ENCODE measurements at places on chromosomes 11 and 22.

- DNase-seq = no peak
These were observed 60.0 kb downstream of the THAP12 start for GRCh38 chr11:76320929-76321328.

- peak; percentile 25 for DNase-seq
These were observed 1.3 kb downstream of the HIRA start for GRCh38 chr22:19429950-19430889.

DNA sequence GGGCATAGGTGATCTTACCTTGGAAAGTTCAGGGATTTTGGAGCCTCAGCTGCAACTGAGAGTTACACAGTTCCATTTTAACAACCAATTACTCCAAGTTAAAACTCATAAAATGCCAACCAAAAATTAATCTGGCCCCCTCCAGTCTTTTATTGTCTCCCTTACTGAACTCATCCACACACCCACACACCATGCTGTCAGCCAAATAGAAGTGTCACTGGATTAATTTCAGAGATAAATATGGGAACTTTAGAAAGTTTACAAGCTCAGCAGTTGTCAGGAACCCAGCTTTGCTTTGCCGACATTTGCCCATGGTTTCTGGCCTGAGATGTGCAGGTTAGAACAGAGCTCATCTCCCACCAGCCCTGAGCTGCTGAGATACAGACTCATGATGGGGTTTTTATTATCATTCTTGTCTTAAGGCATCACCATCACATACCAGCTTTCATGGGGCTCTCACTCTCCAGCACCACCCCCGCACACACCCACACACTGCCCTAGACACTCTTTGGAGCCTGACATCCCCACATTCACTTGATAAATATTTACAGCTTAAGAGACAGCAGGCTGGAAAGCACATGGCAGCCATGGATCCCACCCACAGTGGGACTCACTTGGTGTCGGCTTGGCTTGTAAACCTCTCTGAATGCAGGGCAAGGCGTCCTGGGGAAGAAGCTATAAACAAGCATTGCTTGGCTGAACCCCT is 23.7 kb upstream of the CTR9 start:
- DNase-seq = no peak

DNA sequence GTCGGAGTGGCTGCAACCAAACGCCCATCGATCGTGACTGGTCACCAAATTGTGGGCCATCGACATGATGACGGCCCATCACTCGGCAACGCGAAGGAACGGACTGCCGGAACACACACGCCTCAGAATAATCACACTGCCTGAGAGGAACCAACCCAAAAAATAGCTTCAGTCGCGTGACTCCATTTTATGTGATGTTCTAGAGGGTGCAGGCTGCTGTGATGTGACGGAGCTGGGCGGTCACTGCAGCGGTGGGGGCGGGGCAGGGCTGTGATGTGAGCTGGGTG is 174.6 kb downstream of the CTTN start:
- DNase-seq = no peak

GRCh38 chr11:124233376-124233775 is 7.5 kb upstream of the OR8G1 start:
- no peak for DNase-seq

- DNase-seq = no peak
These were observed 221.1 kb upstream of the NARS2 start for GRCh38 chr11:78795621-78796261.

DNA sequence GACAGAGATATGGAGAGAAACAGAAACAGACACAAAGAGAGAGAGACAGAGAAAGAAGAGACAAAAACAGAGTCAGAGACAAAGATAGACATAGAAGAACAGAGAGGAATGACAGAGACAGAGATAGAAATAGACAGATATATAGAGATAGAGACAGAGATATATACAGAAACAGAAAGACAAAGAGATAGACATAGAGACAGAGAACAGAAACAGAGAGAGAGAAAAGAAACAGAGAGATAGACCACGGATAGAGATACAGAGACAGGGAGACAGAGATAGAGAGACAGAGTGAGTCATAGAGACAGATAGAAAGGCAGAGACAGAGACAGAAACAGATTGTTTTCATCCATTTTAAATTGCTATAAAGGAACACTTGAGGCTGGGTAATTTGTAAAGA is 12.3 kb upstream of the MPEG1 start:
- no peak for DNase-seq

DNA sequence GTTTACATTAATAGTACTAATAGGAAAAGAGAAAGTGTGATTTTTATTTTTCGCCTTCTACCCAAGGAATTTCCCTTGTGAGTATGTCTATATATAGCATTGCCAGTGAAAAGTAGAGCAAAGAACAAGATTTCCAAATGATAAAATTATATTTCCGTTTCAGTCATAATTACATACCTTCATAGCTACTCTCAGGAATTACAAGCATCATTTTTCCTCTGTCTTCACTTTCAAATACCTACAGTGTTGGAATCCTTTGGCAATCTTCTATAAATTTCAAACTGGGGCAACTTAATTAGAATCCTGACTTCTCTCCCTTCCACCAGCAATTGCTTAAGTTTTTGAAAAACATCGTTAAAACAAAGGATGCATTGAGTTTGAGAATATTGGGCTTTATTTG is 35.5 kb upstream of the SPON1 start:
- no peak for DNase-seq

DNA sequence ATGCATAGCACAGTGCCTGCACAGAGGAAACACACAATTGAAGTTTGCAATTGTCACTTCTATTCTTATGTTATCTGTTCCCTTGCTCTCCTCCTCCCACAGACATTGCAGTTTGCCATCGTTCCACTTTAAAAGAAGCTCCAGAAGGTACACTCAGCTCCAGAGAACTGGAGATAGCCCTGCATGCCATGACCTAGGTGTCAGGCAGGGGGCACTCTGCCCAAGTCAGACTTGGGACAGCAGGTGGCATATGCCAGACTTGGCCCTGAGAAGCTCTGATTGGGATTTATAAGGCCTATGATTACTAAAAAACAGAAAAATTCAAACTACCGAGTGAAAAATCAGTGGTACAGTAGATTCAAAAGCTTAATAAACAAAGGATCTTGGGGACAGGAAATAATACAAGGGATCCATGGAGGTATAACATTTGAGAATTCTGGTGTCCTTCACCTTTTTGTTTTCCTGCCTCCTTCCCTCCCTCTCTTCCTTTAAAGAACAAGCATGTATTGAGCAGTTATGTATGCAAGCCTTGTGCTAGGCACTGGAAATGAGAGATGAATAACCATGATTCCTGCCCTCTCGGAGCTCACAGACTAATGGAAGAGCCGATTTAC is 40.0 kb downstream of the TENM4 start:
- DNase-seq = no peak

DNA sequence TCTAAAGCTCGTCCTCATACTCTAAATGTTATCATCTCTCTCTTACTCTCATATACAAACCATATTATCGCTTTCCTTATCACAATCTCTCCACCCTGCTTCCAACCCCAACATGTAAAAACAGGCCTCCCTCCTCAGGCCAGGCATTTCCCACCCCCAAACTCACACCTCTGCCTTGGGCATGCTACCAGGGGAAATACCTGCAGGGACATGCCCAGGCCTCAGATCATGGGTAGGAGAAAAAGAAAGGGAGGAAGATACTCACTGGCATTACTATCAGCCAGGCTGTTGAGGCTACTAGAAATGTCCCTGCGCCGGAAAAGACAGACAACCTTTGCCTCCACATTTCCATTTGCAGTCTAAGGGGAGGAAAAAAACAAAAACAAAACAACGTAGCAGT is 1.8 kb downstream of the MTA2 start:
- no peak for DNase-seq

GRCh38 chr11:128297091-128297651 is 290.2 kb downstream of the ETS1 start:
- DNase-seq = no peak

- DNase-seq = peak; percentile 48
These were observed 1.1 kb upstream of the ATG16L2 start for GRCh38 chr11:72812967-72813739.

DNA sequence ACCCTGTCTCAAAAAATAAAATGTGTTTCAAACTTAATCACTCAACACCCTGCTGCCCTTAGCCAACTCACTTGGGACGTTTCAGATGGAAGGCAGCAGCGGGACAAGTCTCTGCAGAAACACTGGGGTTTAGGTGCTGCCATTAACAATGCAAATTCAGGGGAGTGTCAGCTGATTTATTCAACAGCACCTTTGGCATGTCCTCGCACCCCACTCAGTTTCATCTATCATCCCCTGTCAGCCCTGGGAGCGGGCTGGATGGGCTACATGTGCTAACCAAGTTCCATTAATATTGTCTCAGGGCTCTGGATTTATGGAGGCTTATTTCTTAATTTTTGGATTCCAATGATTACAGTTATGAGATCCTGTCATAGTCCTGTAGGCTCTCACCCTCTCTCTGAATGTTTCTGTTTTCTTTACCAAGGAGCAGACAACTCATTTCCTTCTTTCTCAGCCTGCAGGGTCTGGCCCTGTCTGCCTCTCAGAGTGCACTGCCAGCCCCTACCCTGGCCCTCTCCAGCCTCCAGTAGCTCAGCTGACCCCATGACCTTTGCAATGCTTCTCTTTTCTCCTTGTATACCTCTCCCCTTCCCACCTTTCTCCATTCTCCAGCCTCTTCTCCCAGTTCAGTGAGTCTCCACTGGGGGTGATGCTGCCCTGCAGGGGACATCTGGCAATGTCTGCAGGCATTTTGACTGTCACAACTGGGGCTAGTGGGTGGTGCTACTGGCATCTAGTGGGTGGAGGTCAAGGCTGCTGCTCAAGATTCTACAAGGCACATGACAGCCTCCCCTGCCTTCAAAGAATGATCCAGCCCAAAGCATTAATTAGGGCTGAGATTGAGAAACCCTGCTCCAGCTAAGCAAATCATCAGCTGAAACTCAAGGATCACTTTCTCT is 79.0 kb downstream of the APIP start:
- DNase-seq = no peak

DNA sequence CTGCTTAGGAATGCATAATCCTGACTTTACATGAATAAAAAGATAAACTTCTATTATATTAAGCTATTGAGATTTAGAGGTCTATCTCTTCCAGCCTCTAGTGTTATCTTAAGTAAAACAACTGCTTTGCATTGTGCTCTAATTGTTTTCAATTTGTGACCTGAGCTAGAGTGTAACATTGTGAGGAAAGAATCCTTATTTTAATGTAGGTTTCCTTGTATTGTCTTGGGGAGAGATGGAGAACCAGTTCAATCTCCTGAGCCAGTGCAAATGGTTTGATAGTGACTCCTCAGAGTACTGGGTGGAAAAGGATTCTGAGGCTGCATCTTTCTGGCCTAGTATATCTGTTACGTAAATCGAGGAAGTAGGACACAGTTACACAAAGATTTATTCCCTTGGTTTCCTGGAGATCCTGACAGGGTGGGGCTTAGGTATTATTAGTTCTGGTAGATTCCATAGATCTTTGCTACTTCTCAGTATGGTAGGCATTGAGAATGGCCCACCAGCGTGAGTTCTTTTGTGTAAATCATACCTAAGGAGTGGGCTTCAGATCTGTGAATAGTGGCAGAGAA is 683.5 kb upstream of the CCDC179 start:
- DNase-seq = no peak

- DNase-seq = no peak
These were observed 7.5 kb downstream of the TMEM138 start for GRCh38 chr11:61369372-61370348.

DNA sequence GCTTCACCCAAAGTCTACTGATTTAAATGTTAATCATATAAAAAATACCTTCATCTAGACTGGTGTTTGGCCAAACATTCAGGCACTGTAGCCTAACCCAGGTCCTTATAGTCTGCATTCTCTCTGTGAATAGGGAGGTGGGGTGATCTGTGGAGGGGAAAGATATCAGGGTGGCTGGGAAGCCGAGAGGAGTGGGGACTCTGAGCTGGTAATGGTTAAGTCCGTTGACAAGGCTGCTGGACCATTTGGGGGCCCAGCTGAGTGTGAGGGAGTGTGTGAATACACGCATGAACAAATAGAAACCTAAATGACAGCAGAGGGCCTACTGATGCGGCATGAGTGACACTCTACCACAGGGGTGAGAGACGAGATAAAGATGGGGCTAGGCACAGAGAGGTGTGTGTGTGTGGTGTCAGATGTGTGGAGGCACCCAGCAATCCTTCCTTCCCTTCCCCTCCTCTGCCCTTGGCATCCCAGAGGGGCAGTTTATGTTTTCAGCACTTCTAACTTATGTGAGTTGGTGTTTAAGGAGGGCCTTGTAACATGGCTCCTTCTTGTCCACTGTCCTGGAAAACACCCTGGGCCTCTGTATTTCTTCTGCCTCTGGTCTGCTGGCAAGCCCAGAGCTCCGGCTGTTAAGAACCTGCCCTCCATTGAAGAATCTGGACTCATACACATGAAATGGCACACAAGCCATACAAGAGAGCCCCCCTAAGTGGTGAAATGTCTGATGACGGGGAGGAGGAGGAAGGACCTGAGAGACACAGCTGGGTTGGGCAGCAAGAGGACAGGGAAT is 249.1 kb upstream of the TBCEL start:
- no peak for DNase-seq

- DNase-seq = no peak
These were observed 45.0 kb downstream of the OR4C6 start for GRCh38 chr11:55707029-55707428.

- DNase-seq = no peak
These were observed 131.2 kb downstream of the TTC28 start for GRCh38 chr22:28548406-28548805.

Measured in T follicular helper cell (primary cell).